ENCODE measurements at places on chromosomes 2 and 18.
A peak's percentile ranks its signal among the peaks of the same experiment; 100 is the strongest.

GRCh38 chr2:98118852-98119251 lies 31.9 kb downstream of the VWA3B start:
- no peak for DNase-seq

DNA sequence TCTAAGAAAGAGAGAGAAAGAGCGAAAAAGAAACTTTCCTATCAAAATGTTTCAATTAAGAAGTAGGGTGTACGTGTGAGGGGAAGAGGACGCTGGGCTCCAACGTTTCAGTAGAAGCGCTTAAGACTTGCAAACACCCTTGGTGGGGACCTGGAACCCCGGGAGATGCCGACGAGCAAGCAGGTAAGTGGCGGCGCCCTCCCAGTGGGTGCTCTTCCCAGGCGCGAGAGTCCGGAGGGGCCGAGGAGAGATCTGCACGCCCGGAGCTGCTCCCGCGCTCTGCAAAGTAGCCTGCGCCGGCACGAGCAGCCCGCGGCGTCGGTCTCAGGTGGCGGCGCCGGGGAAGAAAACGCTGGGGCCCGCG lies 678 bp upstream of the OTX1 start:
- DNase-seq = peak; percentile 65

DNA sequence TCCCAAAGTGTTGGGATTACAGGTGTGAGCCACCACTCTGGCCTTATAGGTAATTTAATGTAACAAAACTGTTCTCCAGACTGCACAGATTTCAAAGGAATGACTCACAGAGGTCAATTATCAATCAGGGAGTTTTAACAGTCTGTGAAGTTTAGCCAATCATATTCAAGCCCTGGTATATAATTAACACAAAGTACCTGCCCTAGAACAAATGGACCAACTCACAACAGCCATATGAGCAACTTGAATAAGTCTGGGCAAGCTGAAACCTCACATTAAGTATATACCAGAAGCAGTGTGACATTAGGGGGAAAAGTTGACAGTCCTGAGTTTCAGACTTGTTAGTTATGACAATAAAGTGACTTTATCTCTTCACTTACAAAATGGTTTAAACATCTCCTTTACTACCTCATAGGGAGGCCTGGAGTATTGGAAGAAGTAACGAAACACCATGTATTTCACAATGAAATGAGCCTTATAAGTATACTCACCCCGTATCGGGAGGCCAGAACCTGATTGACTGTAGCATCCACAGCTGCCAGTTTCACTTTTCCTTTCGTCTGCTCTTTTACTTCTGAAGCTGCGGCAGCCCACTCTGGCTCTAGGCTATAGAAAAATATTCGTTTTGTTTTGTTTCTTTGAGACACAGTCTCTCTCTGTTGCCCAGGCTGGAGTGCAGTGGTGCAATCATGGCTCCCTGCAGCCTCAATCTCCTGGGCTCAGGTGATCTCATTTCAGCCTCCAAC lies 22.2 kb downstream of the PDIA6 start:
- DNase-seq = no peak

DNA sequence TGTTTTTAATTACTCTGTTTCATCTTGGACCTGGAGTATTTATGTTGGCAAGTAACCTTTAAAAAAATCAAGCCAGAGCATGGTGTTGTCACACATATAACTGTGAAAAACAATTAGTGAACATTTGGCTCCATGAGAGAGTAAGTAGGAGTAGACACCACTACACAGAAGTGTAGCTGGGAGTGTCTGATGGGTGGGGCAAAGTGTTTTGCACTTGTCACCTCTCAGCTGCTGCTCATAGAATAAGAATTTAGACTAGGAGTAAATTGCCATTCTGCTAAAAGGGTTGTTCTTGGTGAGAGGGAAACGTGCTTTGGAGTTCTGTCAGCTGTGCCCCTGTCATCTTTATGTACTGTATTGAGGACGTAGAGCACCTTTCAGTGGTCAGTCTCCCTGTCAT lies 114.5 kb downstream of the TTC27 start:
- DNase-seq = no peak

GRCh38 chr2:85307527-85307897 lies 20.3 kb downstream of the TGOLN2 start:
- DNase-seq = no peak

DNA sequence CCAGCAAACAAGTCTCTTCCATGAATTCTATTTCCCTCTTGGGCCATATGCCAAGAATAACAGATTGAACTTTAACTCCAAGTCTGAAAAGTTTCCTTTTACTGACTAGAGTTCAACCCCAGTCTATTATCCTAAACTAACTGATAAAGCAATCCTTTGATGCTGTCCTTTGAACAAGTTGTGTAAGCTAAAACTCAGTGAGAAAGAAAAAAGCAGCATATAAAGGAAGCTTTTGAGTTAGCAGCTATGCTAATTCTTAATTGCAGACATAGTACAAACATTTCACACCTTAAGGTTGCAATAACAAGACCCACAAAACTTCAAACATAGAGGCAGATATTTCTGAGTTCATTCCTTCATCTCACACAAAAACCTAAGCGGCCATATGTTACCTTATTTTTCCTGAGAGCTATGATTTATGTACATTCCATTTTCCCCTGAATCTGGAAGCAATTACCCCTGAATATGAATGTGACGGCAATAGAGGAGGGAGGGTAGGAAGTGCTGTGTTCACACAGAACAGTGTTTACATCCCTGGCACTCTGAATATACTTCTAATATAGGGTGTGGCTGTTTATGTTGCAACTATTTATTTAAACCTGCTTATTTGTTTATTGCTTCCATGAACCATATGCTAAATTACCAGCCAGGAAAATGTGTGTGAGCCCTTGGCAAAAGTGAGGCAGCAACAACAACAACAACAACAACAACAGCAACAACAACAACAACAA lies 180.6 kb downstream of the IRS1 start:
- DNase-seq = no peak

GRCh38 chr2:95526360-95527341 lies 42.1 kb upstream of the TRIM43B start:
- no peak for DNase-seq

GRCh38 chr2:199273042-199273511 lies 184.7 kb downstream of the SATB2 start:
- DNase-seq = peak; percentile 14

DNA sequence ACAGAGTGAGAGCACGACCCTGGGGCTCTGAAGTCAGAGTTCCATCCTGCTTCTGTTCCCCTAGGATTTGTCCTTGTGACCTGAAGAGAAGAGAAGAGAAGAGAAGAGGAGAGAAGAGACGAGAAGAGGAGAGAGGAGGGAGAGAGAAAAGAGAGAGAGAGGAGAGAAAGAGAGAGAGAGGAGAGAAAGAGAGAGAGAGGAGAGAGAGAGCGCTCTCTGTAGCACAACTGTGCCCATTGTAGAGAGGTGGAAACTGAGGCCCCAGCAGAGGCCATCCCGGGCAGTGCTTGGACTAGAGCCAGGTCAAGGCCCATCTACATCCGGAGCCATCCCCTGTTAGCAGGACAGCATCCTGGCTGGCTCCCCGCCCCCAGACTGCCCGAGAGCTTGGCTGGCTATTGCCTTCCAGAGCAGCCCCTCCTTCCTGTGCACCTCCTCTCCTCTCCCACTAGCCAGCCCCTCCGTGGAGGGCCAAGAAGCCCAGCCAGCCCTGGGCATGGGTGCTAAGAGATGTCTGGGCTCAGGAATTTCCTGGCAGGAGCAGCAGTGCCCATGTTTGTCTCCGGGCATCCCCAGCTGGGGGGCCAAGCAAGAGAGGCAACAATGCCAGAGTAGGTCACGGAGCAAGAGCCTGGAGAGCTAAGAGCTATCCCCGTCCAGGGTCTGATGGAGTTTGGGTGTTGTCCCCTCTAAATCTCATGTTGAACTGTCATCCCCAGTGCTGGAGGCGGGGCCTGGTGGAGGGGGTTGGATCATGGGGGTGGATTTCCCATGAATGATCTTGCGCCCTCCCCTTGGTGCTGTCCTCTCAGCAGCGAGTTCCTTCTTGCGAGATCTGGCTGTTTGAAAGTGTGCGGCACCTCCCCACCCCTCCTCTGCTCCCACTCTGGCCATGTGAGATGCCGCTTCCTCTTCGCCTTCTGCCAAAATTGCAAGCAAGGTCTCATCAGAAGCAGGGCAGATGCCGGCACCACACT lies 18.2 kb upstream of the GPR55 start:
- DNase-seq = no peak

- DNase-seq = no peak
Measured at GRCh38 chr2:71965530-71965929, 182.1 kb downstream of the CYP26B1 start.

DNA sequence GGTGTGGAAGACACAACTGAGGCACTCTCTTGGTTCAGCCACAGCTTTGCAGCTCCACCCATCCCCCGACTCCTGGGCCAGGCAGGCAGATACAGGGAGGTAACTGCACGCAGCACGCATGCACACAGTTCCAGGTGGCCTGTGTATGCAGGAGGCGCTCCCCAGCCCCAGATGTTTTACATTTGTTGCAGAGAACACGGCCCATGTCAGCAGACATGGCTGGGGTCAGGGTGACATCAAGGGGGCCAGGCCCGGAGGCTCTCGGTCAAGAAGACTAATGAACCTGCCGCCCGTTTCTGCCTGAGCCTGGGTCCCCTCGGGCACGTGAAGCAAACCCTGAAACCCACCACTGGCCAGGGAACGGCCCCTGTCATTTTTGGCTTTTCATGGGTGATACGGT lies 57.3 kb downstream of the TWIST2 start:
- DNase-seq = no peak

DNA sequence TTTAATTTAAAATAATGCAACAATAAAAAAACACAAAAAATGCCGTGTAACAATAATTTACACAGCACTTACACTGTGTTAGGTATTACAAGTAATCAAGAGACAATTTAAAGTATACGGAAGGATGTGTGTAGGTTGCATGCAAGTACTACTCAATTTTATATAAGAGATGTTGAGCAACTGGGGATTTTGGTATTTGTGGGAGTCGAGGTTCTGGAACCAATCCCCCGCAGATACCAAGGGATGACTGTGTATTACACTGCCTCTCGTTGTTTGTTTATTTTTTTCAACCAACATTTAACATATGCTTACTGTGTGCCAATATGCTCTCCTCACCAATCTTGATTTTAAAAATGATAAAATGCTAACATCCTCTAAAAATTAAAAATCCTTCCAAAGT lies 24.8 kb downstream of the MAP3K2 start:
- DNase-seq = no peak

All from SHP77 (cell line).